Renal cortex interstitium (tissue), 15 donors: ENCODE measurements at places on chromosomes 16 and 17. TPM values are rescaled to one million over a fixed set of nuclear protein-coding genes. Genes with fewer than 3 reads are reported as not detected.

- no peak for DNase-seq
Observed at GRCh38 chr16:89708481-89708931, 7.0 kb upstream of the SPATA2L start.

GRCh38 chr16:85152414-85153030 lies 40.2 kb upstream of the CIBAR2 start:
- no peak for DNase-seq

DNA sequence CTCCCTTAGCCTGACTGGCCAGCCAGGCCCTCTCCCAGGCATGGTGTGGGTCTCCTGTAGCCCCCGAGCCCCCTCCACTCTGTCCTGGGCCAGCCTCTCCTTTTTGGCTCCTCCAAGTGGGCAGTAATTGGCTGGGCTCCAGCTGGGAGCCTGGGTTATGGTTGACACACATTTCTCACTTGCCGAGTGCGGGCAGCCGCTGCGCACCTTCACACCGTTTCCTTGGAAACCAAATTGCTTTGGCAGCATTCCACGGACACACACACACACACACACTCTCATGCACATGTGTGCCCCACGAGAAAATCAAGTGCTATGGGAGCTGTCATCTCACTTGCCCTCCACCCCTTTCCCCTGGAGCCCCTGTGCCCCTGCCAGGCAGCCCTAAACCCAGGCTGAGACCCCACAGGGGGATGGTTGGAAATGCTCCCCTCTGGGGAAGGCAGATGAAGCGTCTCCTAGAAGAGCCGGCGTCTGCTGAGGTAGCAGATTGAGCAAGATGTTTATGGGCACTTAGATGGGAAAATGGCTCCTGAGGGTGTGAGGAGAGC lies 402.7 kb upstream of the TNRC6C start:
- DNase-seq, result no peak

Gene DHRS13
- 9.7 TPM for polyA plus RNA-seq

DNA sequence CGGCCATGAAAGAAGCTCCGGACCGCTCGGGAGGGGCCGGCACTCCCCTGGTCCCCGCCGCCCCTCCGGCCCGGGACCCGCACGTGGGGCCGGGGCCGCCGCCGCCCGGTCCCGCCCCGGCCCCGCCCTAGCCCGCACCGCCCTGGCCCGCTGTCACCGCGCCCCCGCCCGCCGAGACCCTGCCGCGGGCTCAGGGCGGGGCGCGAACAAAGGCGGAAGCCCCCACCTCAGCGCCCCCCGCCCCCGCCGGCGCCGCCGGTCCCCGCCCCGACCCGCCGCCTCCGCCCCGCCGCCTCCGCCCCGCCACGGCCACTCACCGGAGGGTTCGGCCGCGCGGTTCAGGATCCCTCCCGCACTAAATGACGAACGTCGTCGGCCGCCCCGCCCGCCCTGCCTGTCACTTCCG lies at the start of gene ARHGDIA:
Gene ARHGDIA, minus strand, starts transcription at position 357 of the 406 bp plus-strand sequence. CDS start 1,407 bp downstream, outside the sequence.
- DNase-seq, result no peak

Gene HS3ST4
- polyA plus RNA-seq, result 0.65 TPM

Gene CCDC78
- polyA plus RNA-seq, result 3.6 TPM

Gene ANKFN1
- polyA plus RNA-seq, result 1.4 TPM

GRCh38 chr17:52178012-52178411 lies 19.5 kb upstream of the CA10 start:
- DNase-seq, result no peak

- no peak for DNase-seq
Observed at GRCh38 chr16:87966064-87966645, 14.9 kb downstream of the BANP start.

Gene KRTAP1-5
- not detected for polyA plus RNA-seq

DNA sequence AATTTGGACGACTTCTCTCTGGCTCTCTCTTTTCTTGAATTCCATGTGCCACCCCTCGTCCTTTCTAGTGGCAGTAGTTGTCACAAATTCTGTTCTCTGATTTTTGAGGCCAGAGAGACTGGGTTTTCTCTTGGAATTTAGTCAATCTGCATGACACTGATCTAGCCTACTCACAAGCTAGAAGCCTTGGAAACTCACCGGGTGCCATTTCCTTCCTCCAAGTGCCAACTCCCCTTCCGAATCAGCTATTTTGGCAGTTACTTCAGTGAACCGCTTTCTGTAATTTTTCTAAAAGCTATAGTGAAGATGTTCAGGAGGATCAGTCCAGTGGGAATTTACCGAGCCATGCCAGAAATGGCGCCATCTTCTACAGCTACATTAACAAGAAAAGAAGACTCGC lies 228.9 kb downstream of the PMP22 start:
- DNase-seq, result no peak

Gene PITPNM3
- 11.2 TPM for polyA plus RNA-seq

DNA sequence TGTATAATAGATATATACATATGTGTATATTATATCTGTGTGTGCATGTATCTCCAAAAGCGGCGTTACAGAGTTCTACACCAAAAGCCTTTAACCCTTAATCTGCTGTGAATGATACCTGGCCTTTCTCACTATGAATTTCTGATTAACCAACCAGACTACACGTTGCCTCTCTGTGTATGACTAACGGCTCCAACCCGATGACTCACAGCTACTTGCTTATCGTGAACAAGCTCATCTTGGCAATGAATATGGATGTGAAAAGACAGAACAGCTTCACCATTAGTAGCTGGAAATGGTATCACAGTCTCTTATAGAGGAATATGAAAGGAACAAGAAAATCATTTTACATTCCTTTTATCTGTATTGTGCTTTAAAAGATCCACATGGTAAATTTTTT lies 23.8 kb upstream of the ARHGAP44 start:
- DNase-seq, result no peak

DNA sequence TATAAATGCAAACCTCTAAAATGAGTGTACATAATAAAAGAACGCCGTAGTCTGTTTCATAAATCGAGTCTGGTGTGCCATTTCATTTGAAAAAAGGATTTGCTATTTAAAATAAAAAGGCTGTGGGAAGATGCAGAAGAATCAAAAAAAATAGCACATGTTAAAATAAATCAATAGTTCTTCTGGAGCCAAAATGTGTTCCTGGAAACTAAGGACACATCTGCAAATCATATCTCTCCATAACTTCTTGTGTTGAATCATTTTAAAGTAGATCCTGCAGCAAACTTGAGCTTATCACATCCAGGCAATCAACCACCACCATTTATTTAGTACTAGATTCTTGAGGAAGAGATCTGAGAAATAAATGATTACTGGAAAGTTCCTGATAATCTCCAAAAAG lies 29.0 kb downstream of the XPO6 start:
- no peak for DNase-seq

DNA sequence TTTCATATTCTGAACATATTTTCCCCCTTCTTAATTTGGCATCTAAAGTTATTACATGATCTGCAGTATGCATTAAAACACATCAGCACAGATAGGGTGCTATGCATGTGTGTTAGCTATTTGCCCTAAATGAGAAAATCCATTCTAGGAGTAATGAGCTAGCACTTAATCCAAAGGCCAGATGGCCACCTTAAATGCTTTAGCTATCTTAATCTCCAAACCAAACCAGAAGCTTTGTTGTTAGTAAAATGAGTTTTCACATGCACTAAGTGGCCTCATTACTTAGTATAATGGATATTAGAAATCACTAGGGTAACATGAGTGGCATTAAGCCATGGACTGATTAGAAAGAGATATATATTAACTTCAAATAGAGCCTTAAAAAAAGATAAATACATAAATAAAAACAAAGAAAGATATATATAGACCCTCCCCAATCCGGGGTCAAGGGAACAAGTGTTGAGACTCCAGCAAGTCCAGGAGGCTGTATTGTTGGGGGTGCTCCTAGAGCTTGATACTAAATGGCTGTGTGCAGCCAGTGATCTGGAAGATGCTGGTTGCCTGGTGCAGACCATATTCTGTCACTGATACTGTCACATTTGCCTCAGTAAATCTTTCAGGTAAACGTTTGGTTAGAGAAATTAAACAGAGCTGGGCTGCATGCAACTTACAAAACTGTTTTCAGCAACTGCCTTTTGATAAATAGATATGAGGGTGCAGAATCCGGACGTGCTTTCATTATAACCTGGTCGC lies 67.3 kb downstream of the MYH10 start:
- no peak for DNase-seq

- DNase-seq, result no peak
Observed at GRCh38 chr17:60107526-60108257, 29.0 kb upstream of the HEATR6 start.

Gene CD300A
- polyA plus RNA-seq, result 1.8 TPM

Gene TUBG2
- 41.1 TPM for polyA plus RNA-seq

Gene PRR14
- 44.8 TPM for polyA plus RNA-seq
